Thymus (tissue), 14 donors: ENCODE measurements at places on chromosomes 2 and 18. TPM values are rescaled to one million over a fixed set of nuclear protein-coding genes. Genes with fewer than 3 reads are reported as not detected.

The GPR35 gene
- total RNA-seq = 5.9 TPM

DNA sequence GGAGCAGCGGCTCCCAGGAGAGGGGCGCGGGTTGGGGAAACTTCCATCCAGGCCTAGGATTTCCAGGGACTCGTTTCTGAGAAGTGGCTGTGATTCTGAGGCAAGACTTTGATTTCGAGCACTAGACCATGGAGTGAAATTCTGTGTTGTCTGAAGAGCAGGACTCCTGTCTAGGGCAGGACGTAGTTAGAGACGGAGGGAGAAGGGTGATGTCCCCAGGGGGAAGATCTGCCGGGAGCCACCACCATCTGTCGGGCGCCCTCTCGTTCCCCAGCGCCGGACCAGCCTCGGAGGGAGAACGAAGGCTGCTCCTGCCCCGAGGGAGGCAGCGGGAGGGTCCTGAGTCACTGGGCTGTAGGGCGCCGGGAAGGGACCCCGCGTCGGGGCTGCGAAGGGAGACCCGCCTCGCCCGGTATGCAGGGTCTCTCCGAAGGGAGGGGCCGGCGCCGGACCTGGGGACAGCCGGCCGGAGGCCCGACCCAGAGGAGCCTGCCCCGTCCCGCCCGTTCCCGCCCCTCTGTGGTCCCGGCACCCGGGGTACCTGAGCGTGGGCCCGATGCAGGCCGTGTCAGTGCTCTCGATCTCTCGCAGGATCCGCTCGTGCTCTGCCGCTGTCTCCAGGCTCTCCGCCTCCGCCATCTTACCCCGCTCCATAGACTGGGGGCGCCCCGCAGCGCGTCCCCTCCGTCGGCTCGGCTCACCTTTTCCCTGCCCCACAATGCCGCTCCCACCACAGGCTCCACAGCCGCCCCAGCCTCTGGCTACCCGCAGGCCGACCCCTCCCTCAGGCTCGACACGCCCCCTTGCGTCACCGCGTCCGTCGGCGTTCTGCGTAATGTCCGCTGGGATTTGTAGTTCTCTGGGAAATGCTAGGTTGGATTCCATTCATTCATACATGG lies at the start of gene EXOC6B:
Gene EXOC6B (minus strand): TSS at position 777 of the 899 bp plus-strand sequence.
- DNase-seq = peak; percentile 57

The HJURP gene
- 29.7 TPM for total RNA-seq

- no peak for DNase-seq
These were observed 140.0 kb downstream of the SEPTIN10 start for GRCh38 chr2:109473616-109474318.

DNA sequence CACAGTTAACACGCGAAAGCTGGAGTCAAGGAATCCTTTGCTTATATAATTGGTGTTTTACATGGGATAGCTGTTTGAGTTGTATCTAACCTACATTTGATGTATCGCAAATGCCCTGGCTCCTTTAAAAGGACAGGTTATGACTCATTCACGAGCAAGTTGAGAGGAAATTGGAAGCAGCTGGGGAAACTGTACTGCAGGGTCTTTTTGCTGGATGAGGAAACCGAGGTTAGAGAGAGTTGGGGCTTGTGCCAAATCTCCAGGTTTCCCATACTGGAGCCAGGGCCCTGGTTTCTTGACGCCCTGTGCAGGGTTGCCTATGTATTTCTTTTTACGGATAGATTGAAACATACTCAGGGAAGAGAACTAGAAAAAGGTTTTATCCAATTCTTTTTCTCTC lies 60.0 kb upstream of the SPTBN1 start:
- no peak for DNase-seq

The EFEMP1 gene
- total RNA-seq = 4.0 TPM

The SH3RF3 gene
- 3.2 TPM for total RNA-seq

The CRACDL gene
- total RNA-seq = 1.9 TPM

The LAMA3 gene
- total RNA-seq = 8.9 TPM

- DNase-seq = no peak
These were observed 298.2 kb downstream of the TCF4 start for GRCh38 chr18:55289775-55290174.

The CPO gene
- 0.19 TPM for total RNA-seq

DNA sequence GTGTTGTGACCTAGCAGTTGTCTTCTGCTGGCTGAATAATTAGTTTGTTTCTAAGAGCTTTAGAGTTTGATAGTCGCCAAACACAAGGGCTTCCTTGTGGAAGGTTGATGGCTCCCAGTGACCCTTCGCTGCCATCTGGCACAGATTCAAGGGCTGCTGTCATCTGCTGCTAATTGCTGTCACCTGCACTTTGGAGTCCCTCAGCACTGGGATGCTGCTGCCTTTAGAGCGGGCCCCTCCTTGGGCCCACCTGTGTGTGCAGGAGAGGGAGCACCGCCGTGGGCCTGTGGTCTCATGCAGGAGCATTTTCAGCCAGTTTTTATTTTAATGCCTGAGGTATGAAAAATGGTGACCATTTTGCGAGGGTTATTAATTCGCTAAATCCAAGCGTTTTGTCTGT lies 154.0 kb upstream of the NFATC1 start:
- DNase-seq = no peak

DNA sequence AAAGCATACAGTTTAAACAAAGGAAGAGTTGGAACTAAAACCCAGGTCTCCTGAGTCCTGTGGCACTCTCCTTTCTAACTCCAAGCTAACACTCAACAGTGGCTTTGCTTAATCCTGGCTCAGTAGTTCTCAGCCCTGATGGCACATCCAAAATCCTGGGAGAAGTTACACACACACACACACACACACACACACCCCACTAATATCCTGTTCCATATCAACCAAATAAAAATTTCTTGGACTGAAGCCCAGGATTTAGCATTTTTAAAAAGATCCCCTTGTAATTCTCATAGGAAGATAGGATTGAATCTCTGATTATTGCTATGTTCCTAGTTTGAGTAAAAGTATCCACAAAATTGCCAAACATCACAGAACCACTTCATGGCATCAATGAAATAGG lies 136.1 kb upstream of the RIOK3 start:
- no peak for DNase-seq

DNA sequence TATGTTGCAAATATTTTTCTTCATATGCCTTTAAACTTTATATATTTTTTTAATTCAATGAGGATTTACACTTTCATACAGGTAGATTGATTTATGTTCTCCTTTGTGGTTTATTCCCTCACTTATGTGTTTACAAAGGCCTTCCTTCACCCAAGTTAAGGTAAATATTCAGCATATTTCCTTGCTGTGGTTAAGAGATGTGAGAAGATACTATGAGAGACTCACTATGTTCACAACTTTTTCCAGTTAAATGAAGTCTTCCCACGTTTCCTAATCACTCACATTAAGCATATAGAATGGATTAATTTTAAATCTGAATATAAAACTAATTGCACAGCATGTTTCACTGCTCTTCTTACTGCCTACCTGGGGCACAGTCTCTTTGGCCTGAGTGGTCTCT lies 597 bp downstream of the PECR start:
- DNase-seq = no peak

- DNase-seq = no peak
These were observed 70.3 kb upstream of the IL1R2 start for GRCh38 chr2:101921319-101921952.

DNA sequence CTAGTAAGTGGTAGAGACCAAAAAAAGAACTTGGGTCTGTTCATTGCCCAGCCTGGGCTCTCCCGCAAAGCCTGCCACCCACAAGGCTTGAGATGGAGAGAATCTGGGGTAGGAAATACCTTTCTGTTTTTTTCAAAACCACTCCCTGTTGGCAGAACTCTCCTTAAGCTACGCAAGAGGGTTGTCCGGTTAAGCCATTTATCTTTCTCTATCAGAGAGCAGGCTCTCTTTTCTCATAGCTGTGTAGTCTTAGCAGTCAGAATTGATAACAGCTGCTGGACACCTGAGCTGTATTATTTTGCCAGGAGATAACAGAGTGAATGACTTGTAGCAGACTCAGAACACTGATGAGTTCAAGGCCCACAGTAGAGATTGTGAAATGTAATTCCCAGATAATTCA lies 1088.1 kb downstream of the TSN start:
- no peak for DNase-seq

DNA sequence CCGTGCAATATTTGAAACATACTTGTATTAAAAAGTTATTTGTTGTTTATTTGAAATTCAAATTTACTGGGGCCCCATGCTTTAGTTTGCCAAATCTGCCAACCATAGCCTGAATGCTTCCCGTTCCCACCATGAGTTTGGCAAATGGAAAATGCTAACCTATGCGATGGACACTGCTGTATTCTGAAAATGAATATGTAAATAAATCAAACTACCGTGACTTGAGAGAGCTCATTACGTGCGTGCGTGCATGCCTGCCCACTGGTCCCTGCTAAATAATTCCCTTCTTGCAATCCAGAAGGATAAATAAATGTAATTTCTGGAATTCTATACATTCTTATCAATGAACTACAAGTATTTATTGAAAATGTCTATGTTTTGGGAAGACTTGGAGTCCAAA lies 3.2 kb downstream of the BOD1L2 start:
- no peak for DNase-seq

DNA sequence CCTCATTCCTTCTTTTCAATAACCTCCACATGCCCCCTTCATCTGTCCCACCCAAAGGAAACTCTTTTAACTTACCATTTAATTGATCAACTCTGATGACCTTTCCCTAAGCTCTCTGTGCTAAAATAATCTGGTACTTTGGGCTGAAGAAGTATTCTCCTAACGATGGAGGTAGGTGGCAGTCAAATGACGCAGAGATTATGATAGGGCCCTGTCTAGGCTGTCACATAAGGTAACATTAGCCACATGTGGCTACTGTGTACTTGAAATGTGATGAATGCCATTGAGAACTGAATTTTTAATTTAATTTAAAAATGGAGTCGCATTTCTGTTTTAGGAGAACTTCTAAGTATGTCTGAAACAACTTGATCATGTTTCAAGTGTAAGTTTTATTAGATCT lies 140.5 kb upstream of the TNP1 start:
- DNase-seq = no peak

- DNase-seq = no peak
These were observed 2.5 kb downstream of the HADHA start for GRCh38 chr2:26241928-26242436.

GRCh38 chr2:23449413-23449812 lies 64.4 kb downstream of the KLHL29 start:
- DNase-seq = no peak

- DNase-seq = no peak
These were observed 541.2 kb upstream of the POU3F3 start for GRCh38 chr2:104312684-104313083.

The RAPGEF4 gene
- 2.0 TPM for total RNA-seq

The ECEL1 gene
- total RNA-seq = 0.28 TPM

The MAP3K20 gene
- 11.2 TPM for total RNA-seq

DNA sequence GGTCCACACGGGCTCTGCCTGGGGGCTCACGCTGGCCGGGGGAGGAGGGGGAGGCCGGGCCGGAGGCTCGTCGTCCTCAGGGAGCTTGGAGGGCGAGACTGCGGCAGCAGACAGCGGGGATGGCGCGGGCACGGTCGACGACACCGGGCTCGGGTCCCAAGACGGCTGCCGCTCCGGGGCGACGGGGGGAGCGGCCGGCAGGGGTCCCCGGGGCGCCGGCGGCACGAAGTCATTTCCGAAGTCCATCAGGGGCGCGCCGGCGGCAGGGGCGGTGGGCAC lies 491 bp downstream of the RTN4 start:
- no peak for DNase-seq

The ZSWIM2 gene
- total RNA-seq = not detected

The KCNE4 gene
- total RNA-seq = 0.71 TPM

GRCh38 chr2:201959198-201959597 lies 74.5 kb upstream of the FZD7 start:
- no peak for DNase-seq
